A172 (cell line): ENCODE measurements at places on chromosomes 1 and 21.

GRCh38 chr1:47582891-47583608 lies 145.2 kb downstream of the FOXD2 start:
- no peak for DNase-seq

DNA sequence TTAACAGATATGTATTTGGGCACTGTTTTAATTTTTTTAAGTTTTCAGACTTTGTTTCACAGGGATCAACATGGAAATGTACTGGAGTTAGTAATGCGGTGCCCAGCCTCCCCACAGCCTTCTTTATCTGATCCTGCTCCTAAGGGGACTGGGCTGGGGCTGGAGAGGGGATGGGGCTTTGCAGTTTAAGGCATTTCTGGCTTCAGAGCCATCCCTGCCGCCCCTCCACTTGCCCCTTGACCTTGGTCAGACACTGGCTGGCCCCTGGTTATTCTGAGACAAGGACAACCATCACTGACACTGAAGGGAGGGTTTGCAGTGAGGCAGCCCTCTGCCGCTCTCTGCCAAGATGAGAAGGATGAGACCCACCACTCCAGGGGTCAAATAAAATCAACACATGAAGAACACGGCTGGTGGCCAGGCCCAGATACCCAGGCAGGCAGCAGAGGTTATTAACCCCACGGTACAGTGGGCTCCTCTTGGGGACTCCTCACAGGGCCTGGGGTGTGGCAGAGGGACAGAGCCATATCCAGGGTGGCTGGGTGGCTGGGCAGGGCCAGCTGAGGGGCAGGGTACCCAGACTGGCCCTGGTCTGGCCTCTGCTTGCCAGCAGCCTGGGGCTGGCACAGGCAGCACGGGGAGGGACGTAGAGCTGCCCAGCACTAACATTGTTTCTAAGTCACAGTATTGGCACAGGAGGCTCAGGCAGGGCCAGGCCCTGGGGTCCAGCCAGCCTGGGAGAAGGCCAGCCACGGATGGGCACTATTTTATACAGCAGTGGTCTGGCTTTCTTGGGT lies 7.2 kb upstream of the UBE2U start:
- no peak for DNase-seq

DNA sequence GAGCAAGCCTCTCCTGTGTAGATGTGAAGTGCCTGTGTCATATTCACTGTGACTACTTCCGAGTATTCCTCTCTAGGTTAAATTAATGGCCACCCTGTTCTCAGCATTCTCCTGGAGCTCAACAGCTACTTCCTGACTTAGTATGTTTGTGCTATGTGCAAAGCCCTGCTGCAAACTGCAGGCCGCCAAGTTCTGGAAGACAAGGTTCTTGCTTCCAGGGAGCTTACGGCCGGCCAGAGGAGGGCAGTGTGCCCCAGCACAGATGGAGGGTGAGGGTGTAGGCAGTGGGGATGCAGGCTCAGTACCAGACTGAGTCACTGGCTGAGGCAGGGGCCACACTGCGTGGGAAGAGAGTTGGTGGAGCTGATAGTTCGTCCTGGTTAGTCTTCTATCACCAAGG lies 43.2 kb downstream of the ELK4 start:
- peak; percentile 26 for DNase-seq

GRCh38 chr1:160708118-160708517 lies 3.5 kb downstream of the CD48 start:
- DNase-seq, result no peak
